ENCODE measurements at places on chromosomes 5 and 9.

GRCh38 chr9:78548670-78549069 lies 251.7 kb downstream of the PSAT1 start:
- DNase-seq: no peak

GRCh38 chr5:6582507-6583048 lies 50.3 kb downstream of the NSUN2 start:
- DNase-seq: no peak

GRCh38 chr5:10192309-10192708 lies 57.4 kb downstream of the ATPSCKMT start:
- no peak for DNase-seq

DNA sequence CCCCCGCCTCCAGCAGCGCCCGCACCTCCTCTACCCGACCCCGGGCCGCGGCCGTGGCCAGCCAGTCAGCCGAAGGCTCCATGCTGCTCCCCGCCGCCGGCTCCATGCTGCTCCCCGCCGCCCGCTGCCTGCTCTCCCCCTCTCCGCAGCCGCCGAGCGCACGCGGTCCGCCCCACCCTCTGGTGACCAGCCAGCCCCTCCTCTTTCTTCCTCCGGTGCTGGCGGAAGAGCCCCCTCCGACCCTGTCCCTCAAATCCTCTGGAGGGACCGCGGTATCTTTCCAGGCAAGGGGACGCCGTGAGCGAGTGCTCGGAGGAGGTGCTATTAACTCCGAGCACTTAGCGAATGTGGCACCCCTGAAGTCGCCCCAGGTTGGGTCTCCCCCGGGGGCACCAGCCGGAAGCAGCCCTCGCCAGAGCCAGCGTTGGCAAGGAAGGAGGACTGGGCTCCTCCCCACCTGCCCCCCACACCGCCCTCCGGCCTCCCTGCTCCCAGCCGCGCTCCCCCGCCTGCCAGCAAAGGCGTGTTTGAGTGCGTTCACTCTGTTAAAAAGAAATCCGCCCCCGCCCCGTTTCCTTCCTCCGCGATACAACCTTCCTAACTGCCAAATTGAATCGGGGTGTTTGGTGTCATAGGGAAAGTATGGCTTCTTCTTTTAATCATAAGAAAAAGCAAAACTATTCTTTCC lies 19.3 kb downstream of the CDKN2A start:
- DNase-seq: no peak

GRCh38 chr5:67934976-67935375 lies 280.6 kb upstream of the PIK3R1 start:
- DNase-seq: no peak

GRCh38 chr5:172293054-172293744 lies 9.6 kb upstream of the UBTD2 start:
- DNase-seq: peak; percentile 46

- no peak for DNase-seq
Observed at GRCh38 chr5:52856564-52856963, 68.8 kb downstream of the ITGA1 start.

DNA sequence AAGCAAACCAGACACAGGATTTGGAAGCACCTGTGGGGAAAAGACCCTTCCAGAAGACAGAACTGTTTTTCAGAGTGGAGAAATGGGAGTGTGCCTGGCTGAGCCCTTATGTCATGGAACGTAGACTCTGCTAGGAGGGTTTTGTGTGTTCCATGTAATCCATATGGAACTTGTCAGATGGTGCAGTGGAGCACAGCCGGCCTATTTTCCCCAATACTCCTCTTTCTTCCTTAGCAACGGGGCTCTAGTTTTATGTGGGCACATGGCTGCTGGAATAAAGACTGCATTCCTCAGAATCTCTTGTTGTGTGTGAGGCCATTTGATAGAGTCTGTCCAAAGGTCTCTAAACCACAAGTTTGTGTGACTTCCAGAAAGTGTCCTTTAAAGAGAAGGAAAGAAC lies 284.0 kb downstream of the DRD1 start:
- DNase-seq: no peak

- DNase-seq: no peak
Observed at GRCh38 chr5:143341807-143342570, 61.5 kb downstream of the NR3C1 start.

- DNase-seq: peak; percentile 9
Observed at GRCh38 chr5:39376293-39376714, 12.0 kb upstream of the C9 start.

DNA sequence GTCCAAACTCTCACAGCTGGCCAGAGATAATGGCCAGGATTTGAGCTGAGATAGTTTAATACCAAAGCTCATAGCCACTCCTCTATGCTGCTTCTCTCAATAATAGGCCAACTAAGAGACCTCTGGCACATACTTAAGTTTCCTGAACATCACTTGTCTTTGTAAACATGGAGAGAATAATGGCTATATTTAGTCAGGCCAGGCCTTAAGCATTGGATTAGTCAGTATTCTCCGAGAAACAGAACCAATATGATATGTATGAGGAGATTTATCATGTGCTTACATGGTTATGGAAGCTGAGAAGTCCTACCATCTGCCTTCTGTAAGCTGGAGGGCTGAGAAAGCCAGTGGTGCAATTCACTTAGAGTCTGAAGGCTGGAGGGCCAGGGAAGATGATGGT lies 45.4 kb downstream of the CFAP95 start:
- no peak for DNase-seq

DNA sequence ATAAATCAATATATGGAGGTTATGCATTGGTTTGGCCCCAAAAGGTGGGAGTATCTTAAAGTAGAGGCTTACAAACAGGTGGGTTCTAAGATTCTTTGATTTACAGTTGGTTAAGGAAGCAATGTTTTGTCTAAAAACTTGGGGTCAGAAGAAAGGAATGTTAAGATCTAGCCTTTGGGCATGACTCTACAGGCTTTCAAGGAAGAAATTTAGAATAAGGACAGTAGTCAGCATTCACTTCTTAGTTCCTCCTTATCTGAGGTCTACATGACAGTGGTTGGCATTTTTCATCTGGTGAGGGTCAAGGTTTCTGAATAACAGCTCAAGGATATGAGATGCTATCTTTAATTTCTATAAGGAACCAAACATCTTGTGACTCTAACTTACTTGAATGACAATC lies 122.8 kb downstream of the CAMK4 start:
- no peak for DNase-seq

DNA sequence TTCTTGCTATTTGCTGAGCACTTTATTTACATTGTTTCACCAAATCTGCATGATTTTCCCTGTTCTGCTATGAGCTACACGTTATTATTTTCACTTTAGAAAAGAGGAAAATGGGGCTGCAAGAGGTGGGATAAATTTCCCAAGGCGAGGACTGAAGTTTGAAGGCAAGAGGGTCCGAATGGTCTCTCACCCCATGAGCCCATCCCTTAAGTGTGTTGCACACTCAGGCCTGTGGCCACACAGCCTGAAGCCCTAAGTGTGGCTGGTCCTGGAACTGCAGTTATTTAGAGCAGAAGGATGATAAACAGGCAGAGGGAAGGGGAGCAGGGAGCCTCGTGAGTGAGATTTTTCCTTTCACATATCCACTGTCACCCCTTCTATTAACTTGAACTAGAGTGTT lies 7.8 kb downstream of the PDE8B start:
- DNase-seq: no peak

- DNase-seq: no peak
Observed at GRCh38 chr5:77066823-77067442, 20.2 kb downstream of the ZBED3 start.

DNA sequence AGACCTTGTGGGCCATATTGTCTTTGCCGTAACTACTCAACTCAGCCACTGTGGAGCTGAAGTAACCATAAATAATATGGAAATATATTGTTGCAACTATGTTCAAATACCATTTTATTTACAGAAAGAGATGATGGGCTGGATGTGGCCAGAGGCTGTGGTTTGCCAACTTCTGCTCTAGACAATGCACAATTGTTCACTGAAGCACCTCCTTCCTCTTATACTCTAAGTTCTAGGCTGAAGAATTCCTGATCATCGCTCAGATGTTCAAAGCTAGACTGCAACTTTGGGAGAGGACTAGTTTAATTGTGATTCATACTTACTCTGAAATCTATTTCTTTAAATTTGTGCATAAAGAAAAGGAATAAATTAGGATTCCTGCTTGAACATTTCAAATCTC lies 245.0 kb downstream of the TAF11L14 start:
- no peak for DNase-seq

- no peak for DNase-seq
Observed at GRCh38 chr9:136268735-136269134, 23.1 kb upstream of the QSOX2 start.

- no peak for DNase-seq
Observed at GRCh38 chr9:135036861-135037465, 50.5 kb upstream of the OLFM1 start.

DNA sequence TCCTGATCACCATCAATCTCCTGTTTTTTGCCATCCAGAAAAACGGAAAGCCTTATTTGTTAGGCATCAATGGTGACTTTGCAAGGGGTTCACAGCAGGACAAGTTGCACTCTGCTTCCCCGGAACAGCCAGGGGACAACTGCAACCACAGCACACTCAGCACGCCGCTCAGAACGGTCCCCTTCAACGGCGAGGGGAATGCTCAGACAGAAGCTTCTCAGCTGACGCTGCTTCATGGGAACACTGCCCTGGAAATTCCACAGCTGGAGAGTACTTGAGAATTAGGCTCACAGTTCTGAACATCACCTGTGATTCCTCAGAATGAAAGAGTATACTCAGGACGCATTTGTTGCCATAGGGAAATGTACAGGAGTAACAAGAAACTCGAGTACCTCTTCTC lies 40.1 kb upstream of the PLPP6 start:
- DNase-seq: no peak

DNA sequence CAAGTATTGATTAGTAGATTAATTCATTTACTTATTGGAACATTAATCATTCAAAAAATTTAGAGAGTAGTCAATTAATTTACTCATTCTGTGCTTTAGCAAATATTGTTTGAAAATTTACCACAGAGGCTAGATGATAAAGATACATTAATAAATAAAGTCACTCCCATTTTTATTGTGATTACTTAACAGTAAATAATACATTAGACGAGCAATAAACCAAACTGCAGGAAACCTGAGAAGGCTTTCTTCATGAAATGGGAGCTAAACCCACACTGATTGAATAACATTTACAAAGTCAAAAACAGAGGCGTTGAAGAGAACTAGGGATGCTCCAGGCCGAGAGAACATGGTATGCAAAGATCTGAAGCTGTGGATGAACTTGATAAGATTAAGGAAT lies 38.8 kb upstream of the PRDM9 start:
- DNase-seq: no peak

GRCh38 chr9:107895501-107896001 lies 406.0 kb upstream of the KLF4 start:
- DNase-seq: no peak

- no peak for DNase-seq
Observed at GRCh38 chr5:159456261-159456660, 126.0 kb upstream of the IL12B start.

GRCh38 chr9:127968700-127969383 lies 11.9 kb downstream of the EEIG1 start:
- DNase-seq: no peak

GRCh38 chr9:7363777-7364477 lies 435.7 kb downstream of the DMAC1 start:
- DNase-seq: no peak

GRCh38 chr5:170137694-170138214 lies 32.1 kb downstream of the FOXI1 start:
- no peak for DNase-seq

DNA sequence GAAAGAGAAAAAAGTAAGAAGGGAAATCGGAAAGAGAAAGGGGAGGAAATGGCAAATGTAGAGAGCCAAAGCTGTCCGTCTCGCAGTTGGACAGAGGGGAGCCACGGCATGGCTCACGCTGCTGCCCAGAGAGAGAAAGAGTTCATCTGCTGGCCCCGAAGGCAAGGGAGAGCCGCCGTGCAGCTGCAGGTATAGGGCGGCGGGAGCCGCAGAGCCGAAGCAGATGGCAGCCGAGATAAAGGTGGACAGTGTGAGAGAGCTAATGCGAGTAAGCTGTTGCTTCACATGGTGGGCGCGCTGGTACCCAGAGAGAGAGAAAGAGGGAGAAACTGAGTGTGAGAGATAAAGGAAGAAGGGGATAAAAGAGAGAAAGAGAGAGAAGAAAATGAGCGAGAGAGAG lies 188.4 kb upstream of the PPP1R26 start:
- DNase-seq: no peak

DNA sequence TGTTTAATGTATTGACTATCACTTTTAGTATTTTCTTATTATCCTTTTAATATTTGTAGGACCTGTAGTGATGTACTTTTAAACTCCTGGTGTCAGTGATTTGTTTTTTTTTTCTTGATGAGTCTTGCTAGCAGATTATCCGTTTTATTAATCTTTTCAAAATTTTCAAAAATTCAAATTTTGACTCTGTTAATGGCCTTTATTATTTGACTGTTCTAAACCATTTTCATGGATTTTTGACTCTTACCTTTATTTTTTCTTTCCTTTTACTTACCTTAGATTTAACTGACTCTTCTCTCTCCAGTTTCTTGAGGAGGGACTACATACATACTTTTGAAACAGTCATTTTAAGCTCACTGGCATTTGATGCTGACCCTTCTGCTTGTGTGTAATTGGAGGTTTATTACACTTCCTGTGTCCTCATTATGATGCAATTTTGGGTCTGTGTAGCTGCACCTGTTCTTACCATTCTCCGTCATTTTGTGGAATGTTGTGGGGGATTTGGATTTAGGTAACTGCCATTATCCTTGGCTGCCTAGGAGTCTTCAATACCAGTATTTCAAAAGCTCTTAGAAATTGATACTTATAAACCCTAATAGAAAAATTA lies 32.0 kb upstream of the EXOC3 start:
- no peak for DNase-seq

- DNase-seq: no peak
Observed at GRCh38 chr9:24817756-24818155, 272.1 kb upstream of the IZUMO3 start.

DNA sequence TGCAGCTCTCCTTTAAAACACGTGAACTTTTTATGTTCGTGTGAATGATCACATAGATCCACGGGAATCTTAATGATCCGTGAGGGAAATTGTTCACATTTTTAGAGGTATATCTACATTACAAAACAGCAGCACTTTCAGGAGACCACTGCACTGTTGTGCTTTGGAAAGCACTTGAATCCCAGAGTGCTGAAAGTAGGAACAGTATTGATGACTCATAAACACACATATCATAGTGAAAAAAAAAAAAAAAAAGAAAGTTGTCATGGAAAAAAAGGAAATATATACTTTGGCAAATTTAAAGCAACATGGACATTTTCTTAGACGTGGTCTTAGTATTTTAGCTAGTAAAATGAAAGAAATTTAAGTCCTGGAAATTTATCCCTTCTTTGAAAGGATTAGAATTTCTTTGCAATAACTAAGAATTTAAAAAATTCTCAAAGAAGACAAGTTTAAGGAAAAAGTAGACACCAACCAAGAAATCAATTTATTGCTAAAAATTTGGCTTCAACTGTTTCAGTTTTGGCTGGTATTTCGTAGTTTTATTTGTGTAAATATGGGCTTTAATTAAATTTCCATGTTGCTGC lies 55.4 kb downstream of the ADGRV1 start:
- DNase-seq: no peak

DNA sequence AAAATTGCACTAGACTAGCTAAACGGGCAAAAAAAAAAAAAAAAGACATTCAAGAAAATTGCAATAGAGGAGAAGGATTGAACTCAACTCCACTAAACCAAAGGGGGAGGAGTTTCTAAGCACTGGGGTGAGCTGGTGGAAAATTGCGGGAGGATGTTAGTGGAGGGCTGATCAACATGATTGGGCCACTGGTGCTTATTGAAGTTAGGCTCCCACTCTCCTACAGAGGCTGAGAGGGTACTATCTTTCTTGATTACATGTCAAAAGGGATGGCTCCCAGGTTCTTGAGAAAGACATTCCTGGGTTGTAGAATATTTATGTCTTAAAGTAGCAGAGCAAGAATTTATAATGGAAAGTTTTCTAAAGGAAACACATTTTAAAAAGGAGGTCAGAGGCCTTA lies 38.0 kb downstream of the CAMK4 start:
- no peak for DNase-seq

Data from stimulated activated CD4-positive, alpha-beta T cell treated with anti-CD3 and anti-CD28 coated beads, TNF-alpha, amount 100 ng/mL, for 24 hours (primary cell).